ENCODE measurements at places on chromosomes 5 and 9.

DNA sequence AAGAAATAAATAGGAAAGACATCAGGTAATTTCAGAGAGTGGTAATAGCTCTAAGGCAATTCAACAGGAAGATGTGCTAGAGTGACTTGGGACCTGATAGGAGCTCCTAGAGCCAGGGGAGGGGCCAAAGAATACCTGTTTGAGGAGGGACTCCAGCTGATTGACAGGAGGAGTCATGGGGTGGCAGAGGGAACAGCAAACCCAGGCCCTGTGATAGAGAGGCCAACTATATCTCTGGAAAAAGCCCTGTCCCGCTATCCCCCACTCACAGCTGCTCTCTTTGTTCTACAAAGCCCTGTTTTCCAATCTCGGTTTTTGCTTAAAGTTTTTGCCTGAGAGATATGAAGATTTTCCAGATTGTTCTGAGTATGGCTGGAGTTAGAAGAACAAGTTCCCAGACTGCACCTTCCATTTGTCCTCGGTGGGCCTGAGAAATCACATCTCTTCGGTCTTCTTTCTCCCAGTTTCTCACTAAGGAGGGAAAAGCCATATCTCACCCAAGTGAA lies 9.0 kb upstream of the NSD1 start:
- no peak for DNase-seq

- DNase-seq = no peak
Measured at GRCh38 chr5:16701134-16702099, 84.6 kb upstream of the RETREG1 start.

DNA sequence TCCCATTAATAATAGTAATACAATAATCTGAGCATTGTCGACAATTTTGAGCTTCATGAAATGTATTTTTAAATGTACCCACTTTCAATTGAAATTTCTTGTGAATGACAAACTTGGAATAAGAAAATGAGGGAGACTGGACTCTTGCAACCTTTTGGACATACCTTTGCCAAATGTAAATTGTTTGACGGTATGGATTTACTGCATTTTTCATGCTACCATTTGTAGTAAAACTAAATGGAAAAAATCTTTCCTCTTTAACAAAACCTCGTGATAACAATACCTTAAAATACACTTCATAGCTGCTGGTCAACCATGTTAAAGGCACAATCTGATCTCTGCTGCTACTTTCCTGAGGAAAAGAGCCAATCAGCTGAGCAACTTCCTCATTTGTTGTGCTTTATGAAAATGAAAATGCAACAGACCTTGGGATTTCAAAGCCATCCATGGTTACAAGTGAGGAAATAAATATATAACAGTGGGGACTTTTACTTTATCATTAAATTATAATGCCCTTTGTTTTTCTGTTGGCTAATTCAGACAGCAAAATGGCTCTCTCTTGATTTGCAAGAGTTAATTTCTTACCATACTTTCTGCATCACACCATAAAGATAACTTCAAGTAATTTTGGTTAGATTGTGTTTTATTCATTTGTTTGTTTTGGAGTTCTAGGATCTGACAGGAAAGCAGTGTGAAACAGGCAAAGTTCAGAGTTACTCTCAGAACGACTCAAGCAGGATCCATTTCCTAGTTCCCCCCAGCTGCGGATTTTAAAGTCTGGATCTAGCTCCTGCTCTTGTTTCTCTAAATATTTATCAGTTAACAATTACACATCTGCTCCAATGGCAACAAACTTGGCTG lies 1.1 kb downstream of the ALDH1A1 start:
- no peak for DNase-seq

GRCh38 chr9:123925161-123925560 lies 4.8 kb downstream of the DENND1A start:
- DNase-seq = no peak

DNA sequence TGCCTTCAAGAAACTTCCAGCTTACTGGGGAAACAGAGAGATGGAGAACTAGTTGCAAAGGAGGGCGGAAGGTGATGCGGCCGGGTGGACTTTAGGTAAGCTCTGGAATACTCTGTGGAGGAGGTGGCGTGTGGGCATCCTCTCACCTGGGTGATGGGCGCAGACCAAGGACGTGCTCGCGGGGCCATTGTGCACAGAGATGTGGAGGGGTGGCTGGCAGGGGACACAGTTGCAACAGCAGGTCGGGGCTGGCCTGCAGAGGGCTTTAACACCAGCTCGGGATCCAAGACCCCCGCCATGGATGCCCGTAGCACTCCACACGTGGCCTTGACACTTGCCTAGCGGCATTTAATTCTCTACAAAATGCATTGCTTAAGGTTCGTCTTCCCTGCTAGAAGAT lies 26.6 kb downstream of the IER5L start:
- DNase-seq = no peak

DNA sequence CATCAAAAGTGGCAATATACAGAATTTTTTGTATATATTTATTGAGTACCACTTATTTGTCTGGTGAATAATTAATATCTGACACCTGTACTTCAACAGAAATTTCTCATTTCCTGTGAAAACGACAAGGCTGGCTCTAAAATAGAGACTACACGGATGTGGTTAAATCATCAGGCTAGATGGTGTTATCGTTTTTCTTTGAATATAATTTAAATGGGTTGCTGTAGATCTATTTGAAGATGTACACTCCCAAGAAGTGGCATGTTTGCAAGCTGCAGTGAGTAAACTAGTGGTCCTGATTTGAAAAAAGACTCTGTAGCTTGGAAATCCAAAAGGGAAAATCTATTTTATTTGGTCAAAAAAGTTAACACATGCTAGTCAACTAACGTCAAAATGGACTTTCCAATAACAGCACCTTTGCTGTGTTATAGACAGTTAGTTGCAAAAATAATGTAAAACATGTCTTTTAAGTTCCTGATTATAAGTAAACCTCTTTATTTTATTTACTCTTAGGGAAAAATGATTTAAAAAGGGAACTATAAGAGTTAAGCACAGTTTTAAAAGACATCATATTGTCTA lies 13.8 kb downstream of the ST8SIA4 start:
- no peak for DNase-seq

GRCh38 chr5:147512659-147513379 lies 3.0 kb upstream of the DPYSL3 start:
- DNase-seq = no peak

DNA sequence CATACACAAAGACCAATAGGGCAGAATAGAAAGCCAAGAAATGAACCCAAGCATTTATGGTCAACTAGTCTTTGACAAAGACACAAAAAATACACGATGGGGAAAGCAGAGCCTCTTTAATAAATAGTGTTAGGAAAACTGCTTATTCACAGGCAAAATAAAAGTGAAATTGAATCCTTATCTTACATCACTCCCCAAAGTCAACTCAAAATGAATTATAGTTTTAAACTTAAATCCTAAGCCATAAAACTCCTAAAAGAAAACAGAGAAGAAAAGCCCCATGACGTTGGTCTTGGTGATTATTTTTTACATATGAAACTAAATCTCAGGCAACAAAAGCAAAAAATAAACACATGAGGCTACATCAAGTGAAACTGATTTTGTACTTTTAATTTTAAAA lies 46.8 kb downstream of the CHSY3 start:
- no peak for DNase-seq

- DNase-seq = no peak
Measured at GRCh38 chr9:3342159-3342777, 183.5 kb downstream of the RFX3 start.

- no peak for DNase-seq
Measured at GRCh38 chr9:80040457-80040856, 468.7 kb downstream of the TLE4 start.

DNA sequence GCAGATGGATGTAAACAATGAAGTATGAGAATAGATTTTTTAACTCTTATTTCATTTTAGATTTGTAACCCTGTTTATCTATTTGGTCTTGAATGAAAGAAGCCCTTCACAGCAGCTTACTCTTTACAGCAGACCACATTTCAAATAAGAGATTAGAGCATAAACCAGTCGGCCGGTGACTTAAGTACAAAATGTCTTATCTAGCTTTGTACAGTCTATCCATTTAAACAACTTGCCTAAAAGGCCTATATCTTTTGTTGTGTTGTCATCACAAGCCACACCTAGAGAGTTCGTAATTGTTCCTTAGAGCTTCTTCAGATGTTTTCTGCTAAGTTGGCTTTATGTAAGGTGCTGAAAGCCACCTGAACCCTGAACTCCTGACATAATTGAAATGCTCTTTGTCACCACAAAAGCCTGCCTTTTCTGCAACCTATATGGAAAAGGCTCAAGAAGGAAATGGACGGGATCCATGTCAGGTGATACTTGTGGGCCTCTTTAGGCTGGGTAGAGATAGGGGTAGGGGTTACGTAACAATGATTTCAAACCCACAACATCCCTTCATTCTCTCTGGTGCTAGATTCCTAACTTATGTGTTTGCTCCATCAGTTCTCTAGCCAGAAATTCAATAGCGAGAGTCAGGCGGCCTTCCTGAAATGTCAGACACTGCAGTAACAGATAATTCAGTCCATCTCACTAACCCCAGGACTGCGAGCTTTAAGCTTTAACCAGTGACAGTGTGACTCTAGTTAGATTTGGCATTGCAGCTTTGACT lies 162.5 kb downstream of the CD180 start:
- no peak for DNase-seq

DNA sequence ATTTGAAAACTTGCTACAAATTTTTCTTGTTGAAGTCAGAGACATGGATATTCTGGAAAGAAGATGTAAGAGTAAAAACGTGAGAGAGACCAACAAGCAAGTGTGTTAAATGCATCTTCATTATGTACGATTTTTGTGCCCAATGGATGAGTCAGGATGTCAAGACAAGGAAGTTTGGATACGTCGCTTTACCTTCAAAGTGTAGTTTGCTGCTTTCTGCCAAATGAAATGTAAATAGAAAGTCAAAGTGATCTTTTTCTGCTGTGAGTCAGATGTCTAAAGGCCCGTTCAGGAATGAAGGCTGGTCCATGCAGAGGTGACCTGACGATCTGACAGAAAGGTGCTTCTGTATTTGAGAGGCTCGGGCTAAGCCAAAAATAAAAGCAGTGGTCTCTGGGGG lies 273.1 kb upstream of the PIK3R1 start:
- no peak for DNase-seq

DNA sequence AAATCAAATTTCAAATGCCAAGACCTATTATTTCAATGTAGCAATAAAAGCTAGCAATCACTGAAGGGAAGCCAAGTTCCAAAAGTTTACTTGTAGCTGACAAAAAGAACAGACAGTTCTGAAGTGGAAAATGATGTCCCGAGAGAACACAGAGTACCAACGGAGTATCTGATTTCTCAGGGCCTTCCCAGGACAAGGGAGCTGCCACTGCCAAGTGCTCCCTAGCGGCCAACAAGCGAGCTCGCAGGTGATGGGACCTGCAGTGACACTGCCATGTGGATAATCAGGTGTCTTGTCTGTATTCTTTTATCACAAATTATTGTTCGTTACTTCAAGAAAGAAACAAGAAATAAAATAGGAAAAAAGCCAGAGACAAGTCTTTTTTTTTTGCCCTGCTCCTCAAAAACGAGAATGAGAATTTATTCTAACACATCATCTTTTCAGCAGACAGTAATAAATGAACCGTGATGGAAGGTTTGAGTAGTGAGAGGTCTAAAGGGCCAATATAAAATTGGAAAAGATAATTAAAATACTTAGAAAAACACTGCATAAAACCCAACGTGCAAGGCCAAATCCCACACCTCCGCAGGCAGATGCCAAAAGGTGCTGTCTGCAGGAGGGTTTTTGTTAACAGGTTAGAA lies 159.4 kb downstream of the MYO10 start:
- peak; percentile 71 for DNase-seq

GRCh38 chr9:100287186-100287585 lies 65.6 kb downstream of the TEX10 start:
- DNase-seq = no peak

DNA sequence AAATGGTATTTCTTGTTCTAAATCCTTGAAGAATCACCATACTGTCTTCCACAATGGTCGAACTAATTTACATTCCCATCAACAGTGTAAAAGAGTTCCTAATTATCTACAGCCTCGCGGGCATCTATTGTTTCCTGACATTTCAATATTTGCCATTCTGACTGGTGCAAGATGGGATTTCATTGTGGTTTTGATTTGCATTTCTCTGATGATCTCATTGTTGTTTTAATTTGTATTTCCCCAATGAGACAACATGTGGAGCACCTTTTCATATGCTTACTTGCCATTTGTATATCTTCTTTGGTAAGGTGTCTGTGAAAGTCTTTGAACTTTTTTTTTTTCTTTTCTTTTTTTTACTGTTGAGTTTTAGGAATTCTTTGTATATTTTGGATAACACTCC lies 473.6 kb downstream of the KCTD16 start:
- DNase-seq = no peak

DNA sequence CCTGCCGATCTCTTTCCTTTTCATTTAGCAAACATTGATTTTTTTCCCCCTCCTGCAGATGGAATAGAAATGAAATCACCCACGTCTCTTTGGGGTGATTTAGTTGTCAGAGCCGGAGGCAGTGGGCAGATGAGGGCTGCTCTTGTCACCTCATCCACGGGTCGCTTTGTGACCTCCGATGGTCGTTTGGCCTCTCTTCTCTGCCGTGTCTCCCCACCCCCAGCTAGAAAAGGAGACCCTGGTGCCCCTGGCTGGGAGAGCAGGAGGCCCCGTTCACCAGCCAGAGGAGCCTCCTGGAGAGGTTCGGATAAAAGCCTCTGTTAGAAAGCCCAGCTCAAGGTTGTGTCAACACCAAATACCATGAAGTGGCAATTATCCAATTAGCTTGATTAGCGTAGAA lies 21.6 kb upstream of the RXRA start:
- no peak for DNase-seq

- DNase-seq = no peak
Measured at GRCh38 chr9:92512622-92513021, 23.2 kb downstream of the ECM2 start.

DNA sequence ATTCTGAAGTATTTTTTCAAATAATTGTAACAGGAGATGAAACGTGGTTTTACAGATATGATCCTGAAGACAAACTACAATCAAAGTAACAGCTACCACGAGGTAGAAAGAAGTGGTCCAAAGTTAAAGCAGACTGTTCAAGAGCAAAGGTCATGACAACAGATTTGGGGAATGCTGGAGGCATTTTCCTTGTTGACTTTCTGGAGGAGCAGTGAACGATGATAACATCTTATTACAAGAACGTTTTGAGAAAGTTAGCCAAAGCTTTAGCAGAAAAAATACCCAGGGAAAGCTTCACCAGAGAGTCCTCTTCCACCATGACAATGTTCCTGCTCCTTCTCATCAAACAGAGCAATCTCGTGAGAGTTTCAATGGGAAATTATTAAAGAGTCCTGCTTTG lies 145.4 kb upstream of the NREP start:
- no peak for DNase-seq

DNA sequence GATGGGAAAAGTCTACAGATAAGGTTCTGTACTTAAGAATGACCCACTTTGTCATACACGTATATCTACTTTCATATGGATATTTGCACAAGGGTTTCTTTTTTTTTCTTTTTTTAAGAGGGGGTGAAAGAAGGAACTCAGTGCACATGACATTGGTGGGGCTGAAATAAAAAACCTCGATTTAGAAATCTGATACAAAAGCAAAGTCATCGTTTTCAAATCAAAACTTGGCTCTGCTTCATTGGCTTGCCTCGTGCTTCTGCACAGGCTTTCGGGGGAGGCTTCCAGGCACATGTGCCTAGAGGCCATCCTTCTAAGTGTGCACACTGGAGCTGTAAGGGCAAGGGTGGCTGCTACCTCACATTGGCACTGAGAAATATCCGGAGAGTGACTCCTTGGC lies 31.1 kb downstream of the PTTG1 start:
- DNase-seq = no peak

Data from SHP77 (cell line).